NCI-H1930 (cell line): ENCODE measurements at places on chromosomes 7 and 10.

- no peak for DNase-seq
These were observed 69.0 kb upstream of the PDCD4 start for GRCh38 chr10:110802551-110803238.

DNA sequence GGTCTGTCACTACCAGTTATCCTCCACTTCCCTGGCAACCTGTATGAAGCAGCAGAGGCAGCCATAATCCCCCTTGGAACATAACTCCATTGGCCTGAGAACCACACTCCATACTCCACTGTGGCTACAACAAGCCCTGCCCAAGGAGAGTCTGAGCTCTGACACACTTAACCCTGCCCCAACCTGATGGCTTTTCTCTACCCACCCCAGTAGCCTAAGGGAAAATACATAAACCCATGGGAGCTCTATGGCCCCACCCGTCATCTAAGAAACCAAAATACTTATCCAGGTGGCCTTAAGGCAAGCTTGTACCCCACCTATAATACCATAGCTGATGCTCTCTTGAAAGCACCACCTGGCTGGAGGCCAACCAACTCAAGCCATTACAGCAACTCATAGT lies 324.8 kb upstream of the GLI3 start:
- DNase-seq: no peak

DNA sequence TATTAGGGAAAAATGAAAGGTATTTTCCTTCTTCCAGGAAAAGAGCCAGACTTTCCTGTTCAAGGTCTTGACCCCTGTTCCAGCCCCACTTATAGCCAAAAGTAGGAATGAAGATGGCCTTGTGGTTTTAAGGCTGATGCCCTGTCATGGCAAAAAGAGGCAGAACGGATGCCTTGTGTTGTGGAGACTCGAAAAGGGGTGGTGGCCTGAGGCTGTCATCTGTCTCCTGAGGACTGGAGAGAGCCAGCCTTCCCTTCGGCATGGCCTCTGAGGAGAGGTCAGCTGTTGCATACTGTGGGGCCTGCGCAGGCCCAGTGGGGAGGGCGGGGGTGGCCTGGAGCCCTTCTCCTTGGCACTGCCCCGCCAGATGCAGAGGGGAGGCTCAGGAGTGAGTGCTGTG lies 166.0 kb upstream of the EEPD1 start:
- DNase-seq: no peak

- no peak for DNase-seq
These were observed 213.8 kb downstream of the MLLT10 start for GRCh38 chr10:21747809-21748208.

DNA sequence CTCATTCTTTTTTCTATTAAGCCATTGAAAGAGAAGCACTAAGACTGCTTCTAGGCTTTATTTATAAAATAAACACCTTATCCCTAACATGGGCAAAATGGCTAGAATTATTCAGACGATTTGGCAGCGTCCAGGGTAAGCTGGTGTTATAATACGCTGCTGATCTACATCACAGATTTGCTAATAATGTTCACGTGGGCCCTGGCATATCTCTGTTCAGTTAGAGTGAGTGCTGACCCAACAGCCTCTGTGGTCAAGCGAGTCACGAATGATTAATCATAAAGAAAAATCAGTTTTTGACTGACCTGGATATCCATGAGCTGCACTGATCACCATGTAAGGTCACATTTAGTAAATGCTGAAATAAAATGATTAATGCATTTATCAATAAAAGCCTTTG lies 28.4 kb upstream of the CBLL1 start:
- DNase-seq: no peak

GRCh38 chr10:119812684-119813083 lies 60.0 kb downstream of the MCMBP start:
- DNase-seq: no peak

- DNase-seq: no peak
These were observed 285.6 kb upstream of the POM121L12 start for GRCh38 chr7:52749880-52750279.
